ENCODE measurements at places on chromosomes 13 and 19. TPM values are rescaled to one million over a fixed set of nuclear protein-coding genes. Genes with fewer than 3 reads are reported as not detected.

- DNase-seq, result no peak
Observed at GRCh38 chr19:18273561-18274218, 562 bp downstream of the IQCN start.

DNA sequence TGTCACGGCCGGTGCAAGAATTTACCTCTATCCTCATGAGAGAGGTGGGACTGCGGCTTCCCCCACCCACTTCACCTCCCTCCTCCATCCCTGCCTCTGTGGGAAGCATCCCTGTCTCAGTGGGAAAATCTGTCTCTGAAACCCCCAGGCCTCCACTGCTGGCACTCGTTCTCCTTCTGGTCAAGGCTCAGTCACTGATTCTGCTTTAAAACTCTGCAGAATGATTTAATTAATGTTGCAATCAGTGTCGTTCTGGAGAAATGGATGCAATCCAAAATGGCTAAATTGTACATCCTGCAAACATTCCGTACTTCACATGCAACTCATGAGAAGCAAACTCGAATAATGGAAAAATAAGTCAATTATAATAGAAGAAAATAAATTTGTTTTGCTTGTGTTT lies 5.6 kb downstream of the RASL11A start:
- DNase-seq, result no peak

DNA sequence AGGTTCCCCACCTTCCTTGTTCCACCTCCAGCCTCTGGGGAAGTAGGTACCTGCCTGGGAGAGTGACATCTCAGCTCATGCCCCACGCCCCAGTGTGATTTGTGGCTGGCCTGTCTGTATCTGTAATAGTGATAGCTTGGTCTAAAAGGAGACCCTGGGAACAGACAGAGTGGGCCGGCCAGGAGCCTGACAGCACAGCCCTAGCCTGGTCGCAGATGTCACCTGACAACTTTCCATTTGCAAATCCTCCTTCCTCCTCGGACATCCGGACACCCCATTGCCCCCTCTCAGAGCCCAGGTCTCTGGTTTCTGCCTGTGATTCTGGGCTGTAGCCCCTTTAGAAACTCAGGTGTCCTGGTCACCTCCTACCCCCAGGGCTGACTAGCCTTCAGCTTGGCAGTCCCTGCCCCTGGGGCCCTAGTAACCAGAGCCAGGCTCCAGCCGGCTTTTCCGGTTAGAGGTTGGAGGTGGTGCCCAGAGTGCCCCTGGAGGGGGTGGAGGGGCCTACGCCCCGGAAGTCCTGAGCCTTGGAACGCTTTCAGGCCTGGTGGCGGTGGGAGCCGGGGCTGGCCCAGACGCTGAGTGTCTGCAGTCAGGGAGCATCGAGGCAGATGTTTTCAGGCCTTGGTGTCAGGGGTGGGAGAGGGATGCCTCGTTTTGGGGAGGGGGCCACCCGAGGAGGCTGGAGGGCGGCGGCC lies 6.5 kb downstream of the LRRC8E start:
- DNase-seq, result no peak

DNA sequence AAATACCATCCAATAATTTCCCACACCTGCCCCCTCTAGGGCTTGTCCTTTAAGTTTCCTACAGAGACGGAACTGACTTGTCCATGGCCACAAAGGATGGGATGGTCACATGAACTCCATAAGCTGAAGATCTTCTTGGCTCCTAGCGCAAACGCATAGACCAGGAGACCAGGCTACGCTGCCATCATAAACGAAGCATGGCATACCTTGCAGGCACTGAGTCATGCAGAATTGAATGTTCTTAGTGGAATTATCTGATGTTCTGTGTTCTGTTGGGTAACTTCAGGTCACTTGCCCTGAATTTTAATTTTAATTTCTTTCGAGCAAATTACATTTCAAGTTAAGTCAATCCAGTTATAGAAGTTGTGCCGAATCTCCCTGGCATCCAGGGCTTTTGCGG lies 96.4 kb upstream of the STARD13 start:
- DNase-seq, result no peak

DNA sequence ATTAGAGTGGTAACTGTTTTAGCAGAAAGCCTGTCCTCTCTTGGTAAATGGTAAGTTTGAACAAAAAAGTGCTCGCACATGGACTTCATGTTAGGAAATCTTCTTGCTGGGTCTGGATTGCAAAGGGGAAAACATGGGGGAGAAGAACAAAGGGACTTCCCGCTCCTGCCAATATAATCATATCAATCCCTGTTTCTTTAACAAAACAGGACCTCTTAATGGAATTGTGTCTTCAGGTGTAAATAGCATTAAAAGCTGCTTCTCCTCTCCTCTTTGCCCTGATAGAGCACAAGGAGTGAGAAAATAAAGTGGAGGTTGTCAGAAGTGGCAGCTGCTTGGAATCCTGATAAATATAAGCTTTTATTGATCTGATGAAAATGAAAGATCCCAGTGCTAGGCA lies 20.4 kb upstream of the ZNF536 start:
- no peak for DNase-seq

DNA sequence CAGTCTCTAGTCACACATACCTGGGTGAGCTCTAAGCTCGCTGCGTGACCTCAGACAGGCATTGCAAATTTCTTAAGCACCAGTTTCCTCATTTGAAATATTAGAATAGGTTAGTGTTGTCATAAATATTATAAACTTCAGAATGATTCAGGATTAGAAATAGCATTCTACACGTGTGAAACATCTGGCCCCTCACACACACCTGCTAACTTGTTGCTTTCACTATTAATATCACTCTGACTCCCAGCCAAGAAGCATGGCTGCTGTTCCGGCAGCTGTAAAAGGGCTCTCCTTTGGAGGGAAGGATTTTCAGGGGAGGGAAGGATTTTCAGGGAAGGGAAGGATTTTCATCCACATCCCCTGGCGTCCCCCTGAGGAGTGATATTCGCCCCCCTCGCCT lies 161.3 kb upstream of the GPR12 start:
- no peak for DNase-seq

- no peak for DNase-seq
Observed at GRCh38 chr19:28501976-28502375, 711.0 kb downstream of the UQCRFS1 start.

- DNase-seq, result no peak
Observed at GRCh38 chr19:48365602-48366001, 1.4 kb downstream of the SYNGR4 start.

DNA sequence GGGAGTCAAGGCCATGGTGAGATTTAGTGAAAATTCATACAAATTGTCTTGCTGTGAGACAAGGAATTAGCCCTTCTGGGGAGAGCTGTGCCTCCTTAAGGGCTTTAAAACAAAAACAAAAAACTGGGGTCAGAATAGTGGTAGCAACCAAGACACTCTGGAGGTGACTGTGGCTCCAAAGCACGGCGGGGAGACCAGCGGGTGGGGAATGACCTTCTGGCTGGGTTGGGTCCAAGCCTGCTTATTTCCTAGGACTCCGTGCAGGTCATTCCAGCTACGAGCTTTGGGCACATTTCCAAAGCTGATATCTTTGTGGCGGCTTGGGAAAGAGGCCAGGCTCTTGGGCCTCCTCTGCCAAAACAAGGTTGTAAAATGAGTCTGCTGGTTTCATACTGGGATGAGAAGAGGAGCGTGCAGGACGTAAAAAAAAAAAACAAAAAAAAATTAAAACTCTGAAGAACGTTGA lies 348.3 kb downstream of the UQCRFS1 start:
- no peak for DNase-seq

DNA sequence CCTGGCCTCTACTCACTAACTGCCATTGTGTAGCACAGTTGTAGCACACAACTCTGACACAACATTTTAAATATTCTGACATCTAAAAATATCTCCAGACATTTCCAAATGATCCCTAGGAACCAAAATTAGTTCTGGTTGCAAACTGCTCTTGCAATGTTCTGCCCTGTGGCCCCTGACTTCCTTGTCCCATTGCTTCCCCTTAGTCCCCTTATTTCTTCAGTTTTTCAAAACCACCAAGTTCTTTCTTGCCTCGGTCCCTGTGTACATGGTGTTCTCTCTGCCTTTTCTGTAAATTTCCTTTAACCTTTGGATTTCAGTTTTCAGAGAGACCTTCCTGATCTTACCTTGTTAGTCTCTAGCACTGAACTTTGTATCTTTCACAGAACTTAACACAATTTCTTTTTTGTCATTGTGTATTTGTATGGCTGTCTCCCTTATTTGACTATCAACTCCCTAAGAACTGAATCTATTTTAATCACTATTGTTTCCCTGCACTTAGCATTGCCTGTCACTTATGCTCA lies 87.6 kb upstream of the MLNR start:
- DNase-seq, result no peak

DNA sequence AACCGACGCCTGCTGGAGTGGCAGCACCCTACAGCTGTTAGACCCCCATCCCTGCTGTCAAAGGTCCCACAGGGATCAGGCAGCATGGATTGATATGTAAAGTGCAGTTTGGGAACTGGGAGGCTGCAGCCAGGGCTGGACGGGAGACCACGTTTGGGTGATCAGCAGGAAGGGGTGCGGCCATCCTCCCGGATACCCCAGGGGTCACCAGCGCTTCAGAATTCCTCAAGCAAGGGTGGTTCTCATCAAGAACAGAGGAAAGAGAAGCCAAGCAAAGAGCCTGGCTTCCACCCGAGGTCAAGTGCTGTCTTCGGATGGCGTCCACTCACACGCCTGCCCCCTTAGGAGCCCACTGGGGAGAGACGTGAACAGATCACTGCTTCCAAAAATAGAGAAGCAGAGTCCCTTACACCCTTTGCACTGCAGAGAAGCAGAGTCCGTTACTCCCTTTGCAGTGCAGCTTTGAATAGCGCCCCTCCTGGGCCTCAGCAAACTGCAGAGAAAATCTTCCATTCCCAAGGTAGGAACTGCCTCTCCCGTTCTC lies 35.5 kb downstream of the DHRS12 start:
- DNase-seq, result no peak

- no peak for DNase-seq
Observed at GRCh38 chr13:38530492-38530891, 156.4 kb upstream of the FREM2 start.

DNA sequence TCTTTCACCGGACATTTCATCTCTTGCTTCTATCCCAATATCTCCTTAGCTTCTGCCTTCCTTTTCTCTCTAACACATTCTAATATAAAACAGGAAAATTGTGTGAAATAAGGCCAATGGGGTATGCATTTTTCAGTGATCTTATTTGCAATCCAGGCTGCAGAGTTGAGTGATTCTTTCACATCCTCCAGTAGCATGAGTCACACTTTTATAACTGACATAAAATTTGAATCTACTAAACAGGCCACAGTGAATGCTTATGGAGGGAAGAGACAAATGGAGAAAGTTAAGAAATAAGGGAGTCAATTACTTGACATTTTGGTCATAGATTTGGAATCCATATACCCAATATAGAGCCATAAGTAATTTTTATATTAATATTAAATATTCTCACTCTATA lies 1037.0 kb upstream of the SPRY2 start:
- DNase-seq, result no peak

- no peak for DNase-seq
Observed at GRCh38 chr19:50252111-50252886, 48.9 kb downstream of the MYH14 start.

DNA sequence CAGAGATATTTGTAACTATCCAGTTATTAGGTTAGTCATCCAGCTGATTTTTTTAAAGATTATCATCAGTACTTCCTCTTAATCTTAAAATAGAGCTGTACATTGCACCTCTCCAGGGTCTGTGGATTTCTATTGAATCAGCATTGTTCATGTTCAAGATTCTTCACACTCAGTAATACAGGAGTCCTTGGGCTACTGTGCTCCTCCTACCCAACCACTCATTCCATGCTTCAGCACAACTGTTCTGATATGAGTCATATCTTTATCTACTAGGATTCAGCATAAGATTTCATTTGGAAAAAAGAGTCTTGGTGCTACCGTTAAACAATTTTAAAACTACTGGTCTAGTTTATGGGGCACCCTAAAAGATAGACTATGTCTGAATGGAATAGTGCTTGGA lies 357.8 kb downstream of the DCT start:
- no peak for DNase-seq

- DNase-seq, result no peak
Observed at GRCh38 chr19:53328967-53329366, 4.6 kb upstream of the ZNF845 start.

- no peak for DNase-seq
Observed at GRCh38 chr13:80586356-80586755, 245.4 kb upstream of the SPRY2 start.

GRCh38 chr13:74921326-74921725 lies 560.6 kb downstream of the TBC1D4 start:
- no peak for DNase-seq

- DNase-seq, result no peak
Observed at GRCh38 chr13:80924596-80924995, 583.7 kb upstream of the SPRY2 start.

DNA sequence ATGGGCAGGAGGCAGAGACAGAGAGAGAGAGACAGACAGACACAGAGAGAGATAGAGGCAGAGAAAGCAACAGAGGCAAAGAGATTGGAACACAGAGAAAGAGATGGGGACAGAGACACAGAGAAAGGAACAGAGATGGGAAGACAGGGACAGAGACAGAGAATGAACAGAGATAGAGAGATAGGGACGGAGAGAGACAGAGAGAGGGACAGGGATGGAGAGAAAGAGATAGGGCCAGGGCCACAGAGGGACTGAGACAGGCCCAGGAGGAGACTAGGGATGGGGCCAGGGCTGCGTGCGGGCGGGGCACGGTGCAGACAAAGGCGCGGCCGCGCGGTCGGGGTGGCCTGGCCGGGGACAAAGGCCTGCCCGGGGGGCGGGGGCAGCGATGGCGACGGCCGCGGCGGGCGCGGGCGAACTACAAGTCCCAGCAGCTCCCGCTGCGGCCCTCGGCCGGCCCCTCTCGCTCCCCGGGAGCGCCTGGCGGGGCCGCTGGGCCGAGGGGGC lies at the start of gene ZNF358:
ZNF358 (plus strand) TSS at position 459 of the 507 bp plus-strand sequence. CDS start 3,140 bp downstream, outside the sequence.
- no peak for DNase-seq

- DNase-seq, result no peak
Observed at GRCh38 chr19:14843578-14843977, 5.1 kb downstream of the OR7A10 start.

SIAH3 gene
- not detected for polyA plus RNA-seq

NANOS3 gene
- not detected for polyA plus RNA-seq

RSPH6A gene
- not detected for polyA plus RNA-seq

RASAL3 gene
- polyA plus RNA-seq, result 144 TPM

RASGRP4 gene
- not detected for polyA plus RNA-seq

LRRC63 gene
- polyA plus RNA-seq, result not detected

SRRM5 gene
- polyA plus RNA-seq, result 0.26 TPM

KIR3DL1 gene
- polyA plus RNA-seq, result 11.9 TPM

GRIN2D gene
- 0.05 TPM for polyA plus RNA-seq

All from CD8-positive, alpha-beta memory T cell (primary cell).